Effector CD8-positive, alpha-beta T cell (primary cell): ENCODE measurements at places on chromosomes 3 and 15.

- DNase-seq, result no peak
Observed at GRCh38 chr15:74235962-74236361, at the start of gene CCDC33. Gene CCDC33, plus strand, starts transcription at chr15:74236326. Its CDS starts 394 bp downstream, at chr15:74236720.

- no peak for DNase-seq
Observed at GRCh38 chr3:185807445-185808068, 17.3 kb downstream of the IGF2BP2 start.

- DNase-seq, result no peak
Observed at GRCh38 chr15:93060336-93061248, 28.4 kb downstream of the RGMA start.

DNA sequence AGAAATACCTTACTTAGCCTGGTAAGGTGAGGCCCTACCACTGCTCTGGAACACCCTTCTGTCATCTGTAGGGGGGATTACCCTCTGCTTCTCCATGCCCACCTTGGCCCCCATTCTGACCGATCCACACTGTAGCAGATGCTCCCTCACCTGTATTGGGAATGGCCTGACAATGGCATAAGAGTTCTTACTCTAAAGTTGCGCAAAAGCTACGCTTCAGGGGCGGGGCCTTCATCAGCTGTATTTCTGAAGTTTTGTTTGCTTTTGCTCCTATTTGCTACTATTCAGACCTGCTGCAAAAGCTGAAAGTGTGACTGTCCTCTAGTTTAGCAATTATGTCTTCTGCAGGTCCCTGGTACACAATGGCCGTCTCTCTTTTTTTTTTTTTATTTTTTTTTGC lies 252.6 kb downstream of the TLE3 start:
- DNase-seq, result no peak

GRCh38 chr15:31070867-31071266 lies 30.7 kb downstream of the TRPM1 start:
- no peak for DNase-seq

- no peak for DNase-seq
Observed at GRCh38 chr3:182954553-182955235, 25.6 kb downstream of the DCUN1D1 start.

- DNase-seq, result no peak
Observed at GRCh38 chr15:101647251-101647650, 4.9 kb downstream of the TM2D3 start.

DNA sequence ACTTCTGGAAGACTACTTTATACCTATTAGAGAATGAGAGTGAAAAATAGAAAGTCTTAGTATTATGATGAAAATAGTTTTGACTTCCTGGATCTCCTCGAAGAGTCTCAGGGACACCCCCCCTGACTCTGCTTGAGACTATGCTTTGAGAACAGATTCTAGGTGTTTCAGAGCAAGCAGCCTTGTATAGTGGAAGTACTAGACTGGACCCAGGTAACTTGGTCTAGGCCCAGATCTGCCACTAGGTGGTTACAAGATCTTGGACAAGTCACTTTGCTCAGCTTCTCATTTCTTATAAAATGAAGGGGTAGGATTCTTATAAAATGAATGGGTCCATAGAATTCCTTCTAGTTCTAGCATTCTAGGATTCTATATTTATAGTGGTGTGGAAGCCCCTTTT lies 9.1 kb downstream of the ABHD5 start:
- DNase-seq, result no peak

DNA sequence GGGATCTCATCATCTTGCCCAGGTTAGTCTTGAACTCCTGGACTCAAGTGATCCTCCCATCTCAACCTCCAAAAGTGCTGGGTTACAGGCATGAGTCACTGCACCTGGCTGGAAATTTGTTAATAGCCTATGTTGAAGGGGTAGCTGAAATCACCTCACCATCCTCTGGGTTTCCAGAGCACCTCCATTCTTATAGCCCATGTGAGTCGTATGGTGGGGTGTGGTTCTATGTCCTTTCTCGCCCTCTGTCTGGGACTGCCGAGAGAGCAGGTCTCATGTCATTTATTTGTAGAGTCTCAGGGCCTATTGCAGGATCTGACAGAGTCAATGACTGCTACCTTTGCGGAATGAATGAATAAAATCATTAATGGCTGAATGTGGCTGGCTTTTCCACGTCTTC lies 20.9 kb downstream of the CEMIP start:
- DNase-seq, result no peak

GRCh38 chr15:72933976-72934375 lies 118.3 kb upstream of the NEO1 start:
- DNase-seq, result no peak
